CD14-positive monocyte (primary cell): ENCODE measurements at places on chromosomes 16 and 17.

DNA sequence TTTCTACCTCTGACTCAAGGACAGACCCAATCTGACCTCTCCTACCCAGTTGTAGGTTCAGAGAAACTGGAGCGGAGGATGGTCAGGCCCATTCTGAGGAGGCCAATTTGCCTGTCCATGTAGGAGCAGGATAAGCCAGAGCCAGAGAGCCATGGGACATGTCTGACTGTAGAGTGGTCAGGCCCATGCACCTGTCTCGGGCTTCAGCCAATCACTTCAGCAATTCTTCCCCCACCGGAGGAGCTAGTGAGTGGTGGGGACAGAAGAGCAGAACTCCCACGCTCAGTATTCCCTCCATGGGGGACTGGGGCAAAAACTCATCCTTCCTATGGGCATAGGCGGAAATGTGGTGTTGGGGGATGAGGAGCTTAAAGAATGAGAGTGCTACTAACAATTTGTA lies 14.3 kb downstream of the DCAF7 start:
- no peak for DNase-seq

- no peak for DNase-seq
These were observed 517.3 kb upstream of the ZFHX3 start for GRCh38 chr16:73565263-73565662.

GRCh38 chr16:73399997-73400396 lies 352.1 kb upstream of the ZFHX3 start:
- no peak for DNase-seq

DNA sequence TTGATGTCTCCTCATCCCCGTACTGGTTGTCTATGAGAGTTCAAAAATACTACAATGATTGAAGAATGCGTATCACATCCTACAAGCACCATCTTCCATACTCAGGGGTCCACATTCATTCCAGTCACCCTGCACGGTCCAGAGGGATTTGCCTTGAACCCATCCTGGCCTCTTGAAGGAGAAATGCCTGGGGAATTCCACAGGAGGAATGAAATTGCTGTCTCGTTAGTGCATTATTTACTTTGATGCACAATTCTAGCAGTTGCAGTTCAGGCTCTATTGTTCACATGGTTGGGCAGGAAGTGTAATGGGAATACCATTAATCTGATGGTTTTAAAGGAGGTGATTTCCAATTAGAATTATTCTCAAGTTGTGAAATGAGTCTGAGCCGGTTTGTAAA lies 369.1 kb upstream of the XYLT1 start:
- DNase-seq = no peak

DNA sequence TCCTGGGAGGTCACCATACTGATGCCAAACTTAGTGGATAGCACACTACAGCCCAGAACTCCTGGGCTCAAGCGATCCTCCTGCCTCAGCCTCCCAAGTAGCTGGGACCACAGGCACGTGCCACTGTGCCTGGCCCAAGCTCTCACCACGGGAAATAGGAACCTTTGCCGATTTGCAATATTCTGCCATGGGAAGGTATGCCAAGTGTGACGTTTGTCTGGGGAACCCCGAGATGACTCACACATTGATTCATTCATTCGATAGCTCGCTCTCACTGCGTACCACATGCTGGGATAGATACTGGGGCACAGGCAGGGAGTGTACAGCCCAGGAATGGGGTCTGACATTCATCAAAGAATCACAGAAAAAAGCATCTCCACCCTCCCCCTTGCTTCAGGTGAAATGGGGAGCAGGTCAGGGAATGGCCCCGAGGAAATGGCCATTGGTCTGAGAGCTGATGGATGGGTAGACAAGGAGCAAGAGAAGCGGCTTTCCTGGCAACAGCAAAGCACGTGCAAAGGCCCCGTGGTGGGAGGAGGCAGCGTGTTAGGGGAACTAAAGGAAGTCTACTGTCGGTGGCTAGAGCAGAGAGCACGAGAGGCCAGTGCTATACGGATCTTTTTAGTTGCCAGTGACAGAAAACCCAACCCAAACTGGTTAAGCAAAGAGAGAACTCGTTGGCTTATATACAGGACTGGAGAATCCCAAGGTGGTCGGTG lies 44.1 kb downstream of the DNAH17 start:
- peak; percentile 48 for DNase-seq

GRCh38 chr16:65608455-65608854 lies 486.6 kb upstream of the CDH11 start:
- DNase-seq = no peak

- DNase-seq = no peak
These were observed 1017.1 kb upstream of the EEF2KMT start for GRCh38 chr16:6114691-6115090.

GRCh38 chr17:71085238-71086033 lies 916.1 kb downstream of the KCNJ2 start:
- no peak for DNase-seq

- DNase-seq = no peak
These were observed 150.8 kb downstream of the SNX11 start for GRCh38 chr17:48258331-48258730.

DNA sequence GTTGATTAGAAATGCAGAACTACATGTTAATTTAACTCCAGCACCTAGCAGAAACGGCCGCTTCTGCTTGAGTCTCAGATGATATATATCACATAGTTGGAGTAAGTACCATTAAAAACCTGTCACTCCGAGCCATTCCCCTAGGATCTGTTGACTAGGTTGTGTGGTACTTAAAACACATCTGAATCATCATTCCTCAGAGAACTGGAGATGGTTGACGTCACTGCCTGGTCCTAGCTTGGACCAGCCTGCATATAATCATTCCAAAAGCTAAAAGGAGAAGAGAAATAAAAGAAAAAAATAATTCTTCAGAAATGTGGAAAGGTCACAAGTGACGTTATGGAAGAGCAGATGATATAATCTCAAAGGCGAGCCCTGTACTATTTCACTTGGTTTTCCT lies 31.3 kb upstream of the RASL10B start:
- DNase-seq = no peak

DNA sequence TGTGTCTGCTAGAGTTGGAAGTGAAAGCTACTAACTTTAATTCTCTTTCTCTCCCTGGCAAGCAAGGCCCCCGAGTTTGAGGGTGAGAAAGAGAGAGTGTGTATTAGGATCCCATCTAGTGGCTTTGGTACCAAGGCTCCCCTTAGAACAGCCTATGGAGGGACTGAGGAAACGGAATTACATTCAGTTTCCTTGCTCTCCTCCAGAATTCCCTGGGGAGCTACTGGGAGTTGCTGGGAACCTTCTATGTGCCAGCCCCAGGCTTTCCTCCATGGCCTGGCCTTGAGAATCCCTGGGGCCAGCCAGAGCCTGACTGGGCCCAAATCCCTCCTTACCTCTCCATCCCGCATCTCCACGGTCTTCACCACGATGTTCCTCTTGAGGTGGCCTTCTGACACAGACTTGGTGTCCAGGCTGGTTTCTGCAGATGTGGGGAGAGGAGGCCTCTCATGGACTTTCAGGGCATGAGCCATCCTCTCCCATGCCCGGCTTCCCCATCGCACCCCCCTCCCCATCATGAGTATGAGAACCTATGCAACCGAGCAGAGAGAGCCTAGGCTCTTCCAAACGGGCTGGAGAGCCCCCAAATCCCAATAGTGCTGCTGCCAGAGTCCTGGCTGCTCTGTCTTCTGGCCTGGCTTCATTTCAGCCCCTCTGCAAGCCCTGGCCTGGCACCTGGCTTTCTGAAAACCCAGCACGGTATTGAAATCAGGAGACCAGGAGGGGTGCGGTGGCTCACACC lies 7.4 kb downstream of the GFAP start:
- no peak for DNase-seq

DNA sequence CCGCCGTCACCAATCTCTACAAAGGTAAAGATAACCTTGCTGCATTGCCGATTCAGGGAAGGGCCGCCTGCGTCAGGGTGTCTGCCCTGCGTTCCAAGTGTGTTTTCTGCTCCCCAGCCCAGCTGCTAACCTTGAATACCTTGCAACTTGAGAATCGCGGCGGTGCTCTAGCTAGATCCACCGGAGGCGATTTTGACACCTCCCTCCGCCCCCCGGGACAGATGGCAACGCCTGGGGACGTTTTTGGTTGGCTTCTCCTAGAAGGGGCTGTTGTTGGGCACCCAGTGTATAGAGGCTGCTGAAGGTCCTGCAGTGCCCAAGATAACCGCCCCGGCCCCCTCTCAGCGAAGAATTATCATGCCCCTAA lies 1.5 kb downstream of the HAPSTR1 start:
- DNase-seq = no peak

DNA sequence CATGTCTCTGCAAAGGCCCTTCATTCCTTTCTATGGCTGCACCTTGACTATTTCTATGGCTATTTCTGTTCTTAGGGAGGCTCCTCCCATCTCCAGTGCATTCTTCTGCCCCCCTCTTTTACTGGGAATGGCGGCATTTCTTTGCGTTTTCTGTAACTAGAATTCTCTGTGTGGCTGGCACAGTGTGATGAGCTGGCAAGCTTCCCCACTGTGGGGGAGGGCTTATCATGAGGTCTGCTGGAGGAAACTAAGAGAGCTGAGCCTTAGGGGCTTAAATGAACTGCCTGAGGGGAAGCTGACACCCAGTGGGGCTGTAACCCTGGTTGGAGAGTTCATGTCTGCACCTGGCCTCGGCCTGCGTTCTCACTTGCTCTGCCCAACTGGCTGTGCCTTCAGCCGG lies 1.5 kb upstream of the CARD14 start:
- no peak for DNase-seq

- no peak for DNase-seq
These were observed 13.0 kb upstream of the HOXB9 start for GRCh38 chr17:48639136-48639535.

DNA sequence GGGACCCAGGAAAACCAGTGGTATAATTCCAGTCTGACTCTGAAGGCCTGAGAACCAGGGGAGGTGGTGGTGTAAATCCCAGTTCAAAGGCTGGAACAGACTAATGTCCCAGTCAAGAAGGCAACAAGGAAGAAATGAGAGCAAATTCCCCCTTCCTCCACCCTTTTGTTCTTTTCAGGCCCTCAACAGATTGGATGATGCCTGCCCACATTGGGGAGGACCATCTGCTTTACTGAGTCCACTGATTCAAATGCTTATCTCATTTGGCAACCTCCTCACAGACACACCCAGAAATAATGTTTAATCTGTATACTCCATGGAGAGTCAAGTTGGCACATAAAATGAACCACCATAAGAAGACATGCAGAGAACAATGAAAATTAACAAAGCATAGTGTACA lies 61.9 kb upstream of the CRYM start:
- DNase-seq = no peak

- no peak for DNase-seq
These were observed 4.7 kb upstream of the ZNF423 start for GRCh38 chr16:49860593-49860992.

GRCh38 chr16:88923926-88924833 lies 52.8 kb downstream of the CBFA2T3 start:
- DNase-seq = no peak

DNA sequence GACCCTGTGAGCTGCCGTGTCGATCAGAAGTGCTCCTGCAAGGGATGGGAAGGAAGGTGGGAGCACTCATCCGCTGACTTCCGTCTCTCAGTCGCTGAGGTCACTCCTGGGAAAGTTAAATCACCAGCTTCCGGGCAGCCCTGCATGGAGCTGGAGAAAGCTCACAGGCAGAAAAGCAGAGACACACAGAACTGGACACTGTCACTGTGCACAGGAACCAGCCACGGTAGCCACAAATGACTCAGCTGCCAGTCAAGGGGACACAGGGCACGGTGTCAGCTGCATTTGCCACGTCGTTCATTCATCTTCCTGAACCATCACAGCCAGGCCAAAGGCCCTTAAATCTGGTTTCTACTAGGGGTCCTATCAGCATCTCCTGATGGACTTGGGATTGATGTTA lies 226.4 kb upstream of the PSMD7 start:
- no peak for DNase-seq

- DNase-seq = peak; percentile 73
These were observed 9.8 kb upstream of the CSNK1D start for GRCh38 chr17:82283208-82283749.

GRCh38 chr16:54446639-54447038 lies 160.1 kb upstream of the IRX3 start:
- DNase-seq = no peak

- no peak for DNase-seq
These were observed 122.7 kb upstream of the ZFHX3 start for GRCh38 chr16:73170612-73171038.

DNA sequence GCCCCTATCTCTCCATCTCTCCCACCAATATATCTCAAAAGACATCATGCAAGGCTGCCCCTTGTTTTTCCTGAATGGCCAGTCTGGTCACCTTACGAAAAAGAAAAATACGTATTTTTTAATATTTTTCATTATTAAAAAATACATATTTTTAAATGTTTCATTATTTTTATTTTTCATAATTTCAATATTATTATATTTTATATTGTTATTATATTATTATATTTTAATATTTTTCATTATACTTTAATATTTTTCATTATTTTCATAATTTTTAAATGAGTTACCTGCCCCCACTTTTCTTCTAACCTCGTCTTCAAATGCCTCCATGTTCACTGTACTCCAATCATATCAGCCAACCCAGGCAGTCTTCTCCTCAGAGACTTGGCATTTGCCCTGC lies 116.0 kb upstream of the ERCC4 start:
- no peak for DNase-seq

- no peak for DNase-seq
These were observed 15.8 kb downstream of the COPRS start for GRCh38 chr17:31843070-31843745.

GRCh38 chr16:1097800-1098199 lies 1.8 kb upstream of the C1QTNF8 start:
- no peak for DNase-seq

GRCh38 chr16:24318680-24319079 lies 62.5 kb downstream of the CACNG3 start:
- DNase-seq = no peak

GRCh38 chr16:4850211-4850610 lies 2.9 kb downstream of the UBN1 start:
- no peak for DNase-seq

DNA sequence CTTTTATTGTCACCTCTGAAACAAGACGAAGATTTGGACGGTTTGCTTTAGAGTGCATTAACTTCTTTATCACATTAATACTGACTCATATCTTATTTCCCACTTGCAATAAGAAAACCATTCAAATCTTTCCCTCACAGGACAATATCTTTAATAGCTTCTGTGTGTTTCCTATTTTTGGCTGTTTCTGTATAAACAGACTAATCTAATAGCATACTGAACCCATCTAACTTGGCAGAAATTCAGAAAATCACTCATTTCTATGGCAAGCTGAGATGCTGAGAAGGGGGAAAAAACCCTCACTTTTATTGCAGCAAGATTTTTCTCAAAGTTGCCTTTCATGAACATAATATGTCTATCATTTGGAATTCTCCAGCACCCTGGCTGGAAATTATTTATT lies 524.9 kb downstream of the WWOX start:
- no peak for DNase-seq
